ENCODE measurements at places on chromosomes 12 and 14.

- no peak overlapping the region for H3K27ac ChIP-seq
- H3K4me3 ChIP-seq: no peak overlapping the region
- DNase-seq: no peak
- H3K36me3 ChIP-seq: no peaks in the 10 kb centered on the region
- peaks cover 11% of the 10 kb centered on the region for H3K4me1 ChIP-seq
- H3K27me3 ChIP-seq: no peaks in the 10 kb centered on the region
Observed at GRCh38 chr12:3071107-3071506, 6.1 kb upstream of the TSPAN9 start.

DNA sequence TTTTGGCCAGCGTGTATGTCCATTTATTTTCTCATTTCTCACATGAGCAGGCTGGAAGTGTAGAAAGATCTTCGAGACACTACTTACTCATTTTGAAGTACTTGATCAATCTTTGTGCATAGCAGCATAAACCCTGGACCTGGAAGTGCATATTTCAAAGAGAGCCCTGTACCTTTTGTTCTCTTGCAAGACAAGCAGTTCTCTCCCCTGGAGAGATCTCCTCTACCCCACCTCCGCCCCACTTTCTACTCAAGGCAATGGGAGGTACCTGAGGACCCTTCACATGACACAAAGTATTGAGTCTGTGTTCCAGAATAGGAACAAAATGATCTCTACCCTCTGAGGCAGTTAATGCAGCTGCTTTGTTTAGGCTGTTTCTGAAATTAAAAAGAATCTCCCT lies 27.4 kb upstream of the RASSF3 start:
- H3K4me3 ChIP-seq: no peak overlapping the region
- H3K36me3 ChIP-seq: no peaks in the 10 kb centered on the region
- no peaks in the 10 kb centered on the region for H3K27me3 ChIP-seq
- H3K4me1 ChIP-seq: peaks cover 6% of the 10 kb centered on the region
- DNase-seq: no peak

GRCh38 chr12:109578330-109578927 lies 4.8 kb downstream of the MVK start:
- peaks cover 3% of the 10 kb centered on the region for H3K4me1 ChIP-seq
- H3K27ac ChIP-seq: no peak overlapping the region
- H3K27me3 ChIP-seq: no peaks in the 10 kb centered on the region
- DNase-seq: no peak
- no peaks in the 10 kb centered on the region for H3K36me3 ChIP-seq

DNA sequence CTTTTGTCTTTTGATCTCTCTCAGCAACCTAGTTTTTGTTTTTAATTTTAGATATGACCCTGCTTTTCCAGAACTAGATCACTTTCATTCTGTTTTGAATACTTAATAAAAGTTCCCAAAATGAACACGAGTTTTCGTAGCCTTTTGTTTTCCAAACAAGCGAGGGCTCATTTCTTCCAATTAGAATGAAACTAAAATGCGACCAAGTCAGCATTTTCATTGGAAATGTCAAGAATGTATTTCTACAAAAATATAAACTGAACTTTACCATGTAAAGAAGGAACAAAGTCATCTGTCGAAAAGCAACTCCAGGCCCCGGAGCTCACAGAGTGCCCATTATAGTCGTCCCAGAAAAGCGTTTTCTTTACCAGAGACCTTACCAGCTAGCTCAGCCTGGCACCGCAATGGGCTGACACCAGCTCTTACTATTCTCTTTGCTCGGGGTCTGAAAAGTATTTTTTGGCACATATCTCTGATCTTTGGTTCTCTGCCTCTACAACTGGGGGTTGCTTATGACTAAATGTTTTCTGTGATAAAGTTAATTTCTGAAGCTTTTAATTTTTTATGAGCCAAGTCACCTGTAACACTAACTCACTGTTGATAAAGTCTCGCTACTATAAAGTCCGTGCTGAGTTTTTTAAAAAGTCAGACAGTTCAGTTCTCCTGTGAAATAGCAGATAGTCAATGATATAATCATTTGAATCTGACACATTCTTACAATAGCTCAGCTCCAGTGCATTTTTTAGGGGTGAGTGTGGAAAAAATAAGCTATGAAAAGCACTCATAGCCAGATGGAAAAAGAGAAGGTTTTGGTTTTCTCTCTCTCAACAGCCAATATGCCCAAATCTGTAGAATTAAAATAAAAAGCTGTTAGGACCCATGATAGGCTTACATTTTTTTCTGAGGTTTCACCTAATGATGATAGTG lies 43.4 kb downstream of the SAMD4A start:
- peaks cover 2% of the 10 kb centered on the region for H3K4me1 ChIP-seq
- no peak overlapping the region for H3K4me3 ChIP-seq
- no peaks in the 10 kb centered on the region for H3K27me3 ChIP-seq

GRCh38 chr14:68106456-68106855 lies 286.9 kb downstream of the RAD51B start:
- no peak overlapping the region for H3K27ac ChIP-seq
- no peaks in the 10 kb centered on the region for H3K36me3 ChIP-seq
- DNase-seq: no peak
- H3K27me3 ChIP-seq: no peaks in the 10 kb centered on the region
- H3K4me3 ChIP-seq: no peak overlapping the region

Measured in ovary (tissue), 10 donors.